ENCODE measurements at places on chromosomes 1 and 21.

GRCh38 chr1:230287674-230288315 lies 138.3 kb downstream of the PGBD5 start:
- DNase-seq, result no peak

- no peak for DNase-seq
These were observed 55.3 kb upstream of the CNTN2 start for GRCh38 chr1:204987689-204988088.

DNA sequence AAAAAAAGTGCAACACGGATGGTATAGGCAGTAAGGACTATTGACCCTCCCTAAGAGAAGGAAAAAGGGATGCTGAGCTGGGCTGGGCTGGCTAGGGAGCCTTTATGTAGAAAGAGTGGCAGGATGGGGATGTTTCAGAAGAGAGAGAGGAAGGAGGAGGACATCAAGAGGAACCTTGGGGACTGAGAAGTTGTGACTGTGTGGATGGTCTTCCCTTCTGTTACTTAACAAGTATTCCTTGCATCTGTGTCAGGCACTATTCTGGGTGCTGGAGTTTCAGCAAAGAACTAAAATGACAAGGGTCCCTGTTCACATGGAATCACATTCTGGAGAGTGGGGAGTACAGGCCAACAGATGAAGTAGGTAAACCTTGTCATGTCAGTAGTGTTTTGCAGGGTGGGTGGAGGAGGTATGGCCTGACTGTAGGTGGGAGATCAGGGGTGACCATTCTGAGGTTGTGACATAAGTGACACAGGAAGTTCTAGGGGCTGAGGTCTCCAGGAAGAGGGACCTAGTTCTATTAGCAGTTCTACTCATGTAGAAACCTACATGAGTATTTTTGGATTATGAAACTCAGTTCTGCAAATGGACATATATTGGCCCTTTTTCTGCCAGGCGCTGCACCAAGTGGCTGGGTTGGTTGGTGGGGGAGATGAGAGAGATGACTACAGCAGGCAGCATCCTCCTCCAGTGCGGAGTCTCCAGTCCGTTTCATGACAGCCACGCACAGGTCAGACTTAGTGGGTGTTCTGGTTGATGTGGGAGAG lies 53.8 kb downstream of the PRDM2 start:
- no peak for DNase-seq

DNA sequence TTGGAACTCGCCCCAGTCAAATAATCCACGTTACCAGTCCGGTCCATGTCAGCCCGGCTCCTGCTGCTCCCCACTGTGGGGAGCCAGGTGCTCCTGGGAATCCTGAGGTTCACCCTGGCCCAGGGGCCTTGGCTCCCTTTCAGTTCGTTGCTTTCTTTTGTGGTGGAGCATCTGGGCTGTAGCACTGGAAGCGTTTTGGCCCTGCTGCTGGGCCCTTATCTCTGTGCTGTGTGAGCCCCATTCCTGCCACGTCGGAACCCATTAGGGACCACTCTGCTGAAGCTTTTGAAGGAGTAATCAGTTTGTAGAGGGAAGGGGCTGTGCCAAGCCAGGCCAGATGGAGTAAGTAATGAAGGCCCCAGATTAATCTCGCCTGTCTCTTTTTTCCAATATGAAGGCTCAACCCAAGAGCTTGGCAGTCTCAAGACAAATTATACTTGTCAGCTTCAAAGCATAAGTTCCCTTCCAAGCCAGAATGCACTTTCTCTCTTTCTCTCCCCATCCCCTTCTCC lies 82.3 kb downstream of the PGM1 start:
- DNase-seq, result peak; percentile 46

GRCh38 chr1:24803987-24804530 lies 58.8 kb downstream of the CLIC4 start:
- DNase-seq, result no peak

DNA sequence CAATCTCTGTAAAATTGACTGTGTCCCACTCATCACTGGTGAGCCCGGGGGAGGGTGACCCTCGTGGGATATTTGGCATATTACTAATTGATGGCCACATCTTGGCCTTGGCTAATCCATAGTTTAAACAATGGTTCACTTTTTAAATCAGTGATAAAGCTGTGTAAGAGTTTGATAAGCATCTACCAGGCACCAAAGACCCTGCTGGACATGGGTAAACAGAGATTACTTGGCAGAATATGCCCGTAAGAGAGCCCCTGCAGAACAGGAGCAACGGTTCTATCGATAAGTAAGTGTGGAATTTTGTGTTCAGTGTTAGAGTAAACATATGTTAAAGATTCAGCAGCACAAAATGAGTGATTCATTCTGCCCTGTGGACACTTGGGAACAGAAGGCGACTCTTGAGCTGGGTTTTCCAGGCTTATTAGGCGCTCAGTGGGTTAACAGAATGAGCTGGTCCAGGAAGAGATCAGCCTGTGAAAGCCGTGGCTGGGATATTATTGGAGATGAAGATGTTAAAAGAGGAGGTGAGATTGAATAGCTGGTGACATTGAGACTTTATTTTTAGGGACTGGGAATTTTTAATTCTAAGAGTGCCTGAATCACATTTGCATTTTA lies 55.9 kb downstream of the CNST start:
- no peak for DNase-seq

DNA sequence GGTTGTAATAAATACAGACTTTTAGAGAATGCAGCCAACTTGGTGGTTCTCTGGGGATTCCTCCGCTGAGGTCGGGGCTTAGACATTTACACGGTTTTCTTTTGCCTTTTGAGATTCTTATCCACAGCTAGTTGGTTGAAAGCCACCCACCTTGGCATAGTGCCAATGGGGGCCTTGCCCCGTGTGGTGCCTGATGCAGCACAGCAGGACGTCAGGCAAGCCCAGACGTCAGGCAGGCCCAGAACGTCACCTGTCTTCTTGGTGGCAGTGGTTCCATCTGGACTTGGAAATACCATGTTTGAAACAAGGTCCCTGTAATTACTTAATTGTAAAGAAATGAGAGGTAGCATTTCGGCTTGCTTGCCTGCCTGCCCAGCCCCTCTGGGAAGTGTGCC lies 78.5 kb downstream of the GALNT2 start:
- DNase-seq, result no peak

- no peak for DNase-seq
These were observed 91.7 kb downstream of the PGBD5 start for GRCh38 chr1:230334447-230334837.

DNA sequence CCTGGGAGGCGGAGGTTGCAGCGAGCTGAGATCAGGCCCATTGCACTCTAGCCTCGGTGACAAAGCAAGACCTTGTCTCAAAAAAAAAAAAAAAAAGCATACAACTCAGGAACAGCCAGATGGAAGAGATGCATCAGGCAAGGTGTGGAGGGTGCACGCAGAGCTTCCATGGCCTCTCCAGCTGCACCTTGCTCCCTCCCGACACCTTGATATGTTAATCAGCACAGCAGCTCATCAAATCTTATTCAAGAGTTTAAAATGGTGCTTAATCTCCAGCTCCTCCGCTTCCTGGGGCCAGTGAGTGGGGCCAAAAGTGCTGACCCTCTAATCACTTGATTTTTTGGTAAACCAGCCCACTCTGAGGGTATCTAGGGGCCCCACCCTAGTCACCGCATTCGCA lies 29.3 kb upstream of the FAM89A start:
- no peak for DNase-seq

GRCh38 chr1:208531003-208531750 lies 287.0 kb upstream of the PLXNA2 start:
- no peak for DNase-seq

DNA sequence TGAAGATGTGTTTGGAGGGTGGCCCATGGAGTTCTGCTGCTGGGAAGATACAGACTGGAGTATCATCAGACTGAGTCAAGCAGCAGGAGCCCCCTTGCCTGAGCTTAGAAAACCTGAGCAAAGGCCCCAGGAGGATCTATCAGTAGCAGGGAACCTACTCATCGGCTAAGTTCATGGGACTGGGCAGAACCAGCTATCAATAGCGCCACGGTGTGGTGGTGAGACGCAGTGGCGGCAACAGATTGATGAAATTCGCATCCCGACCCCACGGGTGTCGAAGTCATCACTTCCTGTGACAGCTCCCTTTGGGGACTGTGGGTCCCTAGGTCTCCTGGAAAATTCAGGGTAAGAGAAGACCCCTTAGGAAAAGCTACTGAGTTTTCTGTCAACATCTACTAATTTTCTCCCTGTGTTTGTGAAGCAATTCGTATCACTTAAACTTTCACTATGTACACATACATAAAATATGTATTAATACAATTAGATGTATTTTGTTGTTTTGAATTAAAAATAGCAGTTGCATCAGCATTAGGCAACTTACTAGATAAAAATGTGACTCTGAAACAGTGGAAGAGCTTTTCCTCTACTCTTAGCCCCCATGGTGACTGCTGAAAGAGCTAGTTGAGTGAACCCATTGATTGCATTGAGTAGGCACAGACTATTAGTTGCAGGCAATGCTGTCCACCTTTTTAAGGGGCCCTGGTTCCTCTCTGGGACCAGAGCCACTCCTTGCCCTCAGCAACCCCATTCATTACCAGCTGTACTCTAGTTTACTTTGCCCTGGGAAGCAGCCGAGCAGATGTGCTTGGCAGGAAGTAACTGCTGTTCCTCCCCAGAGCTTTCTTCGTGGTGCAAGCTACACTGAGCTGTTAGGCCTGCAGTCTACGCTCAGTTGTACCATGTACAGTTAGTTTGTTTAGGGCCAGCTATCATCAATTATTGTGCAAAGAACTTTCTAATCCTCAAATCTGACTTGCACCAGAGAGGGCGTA lies 7.3 kb upstream of the CACNA1S start:
- no peak for DNase-seq

- no peak for DNase-seq
These were observed 128.1 kb downstream of the KAZN start for GRCh38 chr1:14726606-14727005.

- DNase-seq, result no peak
These were observed 44.1 kb downstream of the RASSF5 start for GRCh38 chr1:206551296-206551985.

DNA sequence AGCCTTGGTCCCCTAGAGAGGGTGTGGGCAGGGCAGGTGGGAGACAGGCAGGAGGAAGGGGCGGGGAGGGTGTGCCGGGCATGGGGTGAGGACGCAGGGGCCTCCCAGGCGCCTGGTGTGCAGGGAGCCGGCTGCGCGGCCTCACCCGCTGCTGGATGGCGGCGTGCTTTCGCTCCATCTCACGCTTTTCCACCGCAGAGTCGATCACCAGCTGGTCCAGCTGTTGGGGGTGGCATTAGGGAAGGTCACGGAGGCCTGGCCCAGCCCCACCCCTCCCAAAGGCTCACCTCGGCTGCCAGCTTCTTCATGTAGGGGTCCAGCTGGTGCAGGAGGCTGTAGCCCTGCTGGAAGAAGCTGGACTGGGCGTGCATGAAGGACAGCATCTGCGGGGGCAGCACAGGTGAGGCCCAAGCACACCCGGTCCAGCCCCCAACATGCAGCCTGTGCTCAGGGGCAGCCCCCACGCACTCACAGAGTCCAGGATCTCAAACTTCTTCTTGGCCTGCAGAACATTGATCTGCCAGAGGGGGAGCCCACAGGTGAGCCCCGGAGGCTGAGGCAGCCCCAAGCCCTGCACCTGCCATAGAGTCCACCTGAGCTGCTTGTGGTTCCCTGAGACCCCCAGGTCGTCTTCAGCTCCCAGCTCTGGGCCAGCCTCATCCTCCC lies 7.9 kb downstream of the ACAP3 start:
- DNase-seq, result no peak

- no peak for DNase-seq
These were observed 52.8 kb downstream of the NRIP1 start for GRCh38 chr21:15011967-15012366.

DNA sequence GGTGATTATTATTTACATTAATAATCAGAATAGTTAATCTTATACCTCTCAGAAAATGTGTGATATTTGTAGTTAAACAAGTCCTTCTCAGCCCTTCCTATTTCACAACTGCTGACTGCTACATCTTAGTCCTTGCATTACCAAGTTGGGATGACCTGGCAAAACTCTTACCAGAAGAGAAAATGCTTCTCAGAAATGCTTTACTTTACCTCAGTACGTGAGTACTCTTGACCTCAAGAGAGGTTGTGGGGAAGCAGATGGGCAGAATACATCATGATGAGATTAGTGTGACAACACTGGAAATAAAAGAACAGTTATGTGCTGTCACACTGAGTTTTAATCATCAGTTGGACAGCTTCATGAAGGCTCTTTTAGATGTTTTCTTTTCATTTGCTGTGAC lies 16.2 kb downstream of the CFAP126 start:
- peak; percentile 34 for DNase-seq

DNA sequence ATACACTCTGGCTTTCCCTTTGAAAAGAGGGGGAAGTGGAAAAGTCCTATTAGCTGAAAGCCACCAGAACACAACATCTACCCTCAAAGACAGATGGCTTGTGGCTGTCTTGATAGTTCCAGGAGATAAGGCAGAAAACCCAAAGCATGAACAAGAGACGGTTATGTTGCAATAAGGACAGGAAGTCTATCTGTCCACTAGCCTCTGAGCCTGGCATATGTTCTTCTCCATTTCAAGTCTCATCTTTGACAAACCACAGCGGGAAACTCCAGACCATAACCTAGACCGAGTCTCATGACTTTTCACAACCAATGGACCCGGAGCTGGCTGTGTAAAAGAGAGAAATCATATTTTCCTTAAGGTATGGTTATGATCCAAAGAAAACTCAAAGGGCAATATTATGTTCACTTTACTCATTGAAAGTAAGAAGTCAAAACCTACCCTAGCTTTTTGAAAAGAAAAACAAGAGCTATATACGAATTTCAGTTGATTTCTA lies 33.8 kb downstream of the DUSP10 start:
- DNase-seq, result no peak

GRCh38 chr1:65539266-65540131 lies 119.0 kb downstream of the LEPR start:
- DNase-seq, result no peak

DNA sequence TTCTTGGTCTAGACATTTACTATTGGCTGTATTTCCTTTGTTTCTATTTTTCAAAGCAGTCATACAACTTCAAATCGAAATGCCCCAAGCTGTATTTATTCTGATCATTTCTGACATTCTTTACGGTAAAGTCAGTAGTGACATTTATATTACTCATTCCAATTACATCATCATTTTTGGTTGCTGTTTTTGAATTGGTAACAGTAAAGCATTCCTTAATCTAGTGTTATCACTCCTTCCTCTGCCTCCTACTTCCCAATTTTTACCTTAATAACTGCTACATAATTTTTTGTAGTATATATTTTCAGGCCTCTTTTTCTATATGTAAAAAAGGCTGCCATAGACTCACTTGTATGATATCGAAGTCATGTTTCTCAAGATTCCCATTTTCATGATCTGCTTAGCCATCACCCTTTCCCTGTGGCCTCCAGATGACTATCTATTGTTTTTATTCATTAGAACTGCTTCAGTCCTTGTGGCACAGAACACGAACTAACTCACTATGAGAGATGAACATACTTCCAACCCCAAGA lies 167.2 kb downstream of the RUNX1 start:
- DNase-seq, result no peak

GRCh38 chr1:53380296-53380695 lies 52.4 kb upstream of the LRP8 start:
- no peak for DNase-seq

GRCh38 chr1:43881415-43881814 lies 52.2 kb upstream of the ARTN start:
- DNase-seq, result no peak

DNA sequence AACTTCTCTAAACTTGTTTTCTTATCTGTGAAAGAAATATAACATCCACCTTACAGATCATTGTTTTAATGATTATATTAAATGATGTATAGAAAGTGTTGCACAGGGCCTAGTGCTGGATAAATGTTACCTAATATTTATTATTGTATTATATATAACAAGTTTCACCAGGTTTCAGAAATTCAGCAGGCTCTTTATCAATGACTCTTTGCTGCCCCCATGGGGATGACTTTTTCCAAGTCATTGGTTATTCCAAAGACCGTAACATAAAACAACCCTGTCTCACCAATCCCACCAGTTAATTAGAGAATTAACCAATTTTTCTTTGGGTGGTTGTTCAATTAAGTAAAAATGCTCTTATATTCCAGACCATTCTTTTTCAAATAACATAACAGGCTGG lies 7.3 kb upstream of the DEDD start:
- DNase-seq, result no peak
